Vagina (tissue), 2 donors: ENCODE measurements at places on chromosomes 1 and 21.

DNA sequence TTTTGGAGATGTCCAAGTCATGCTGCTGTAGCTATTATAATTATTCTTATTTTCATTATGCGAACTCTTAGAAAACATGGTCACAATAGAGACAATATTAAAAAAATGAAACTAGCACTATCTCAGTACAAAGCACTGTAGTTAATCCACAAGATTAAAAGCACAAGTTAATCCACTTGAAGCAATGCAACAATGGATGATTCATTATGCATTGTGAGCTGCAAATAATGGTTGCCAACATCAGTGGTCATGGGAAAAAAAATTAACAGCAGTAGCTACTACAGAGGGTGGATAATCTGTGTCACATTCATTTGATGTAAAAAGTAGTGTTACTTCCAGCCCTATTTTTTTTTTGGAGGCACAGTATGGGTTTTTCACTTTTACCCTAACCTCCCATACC lies 56.7 kb downstream of the DPT start:
- no peak for DNase-seq
- H3K4me3 ChIP-seq: no peak overlapping the region
- no peaks in the 10 kb centered on the region for H3K4me1 ChIP-seq
- no peaks in the 10 kb centered on the region for H3K36me3 ChIP-seq
- H3K27me3 ChIP-seq: no peaks in the 10 kb centered on the region
- H3K27ac ChIP-seq: no peak overlapping the region

GRCh38 chr1:211579440-211580302 lies 710 bp upstream of the SLC30A1 start:
- peak overlapping the region; percentile 84 for H3K27ac ChIP-seq
- H3K36me3 ChIP-seq: no peaks in the 10 kb centered on the region
- peak overlapping the region; percentile 78 for H3K4me3 ChIP-seq
- no peak for DNase-seq
- peaks cover 47% of the 10 kb centered on the region for H3K4me1 ChIP-seq

DNA sequence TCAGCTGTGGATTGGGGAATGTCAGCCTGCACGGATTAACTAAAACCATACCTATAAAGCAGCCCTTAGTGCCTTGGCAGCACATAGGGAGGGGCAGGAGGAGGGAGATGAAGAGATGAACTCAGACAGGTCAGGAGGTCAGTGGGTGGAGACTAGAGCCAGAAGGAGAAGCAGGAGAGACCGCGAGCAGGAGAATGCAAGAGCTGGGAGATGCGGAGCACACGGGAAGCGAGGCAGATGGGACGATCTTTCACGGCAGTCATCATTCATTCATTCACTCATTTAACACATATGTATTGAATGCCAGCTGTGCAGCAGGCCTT lies 41.9 kb downstream of the NEK2 start:
- no peak overlapping the region for H3K4me3 ChIP-seq
- no peak overlapping the region for H3K27ac ChIP-seq
- no peak for DNase-seq
- H3K27me3 ChIP-seq: no peaks in the 10 kb centered on the region
- no peaks in the 10 kb centered on the region for H3K36me3 ChIP-seq

DNA sequence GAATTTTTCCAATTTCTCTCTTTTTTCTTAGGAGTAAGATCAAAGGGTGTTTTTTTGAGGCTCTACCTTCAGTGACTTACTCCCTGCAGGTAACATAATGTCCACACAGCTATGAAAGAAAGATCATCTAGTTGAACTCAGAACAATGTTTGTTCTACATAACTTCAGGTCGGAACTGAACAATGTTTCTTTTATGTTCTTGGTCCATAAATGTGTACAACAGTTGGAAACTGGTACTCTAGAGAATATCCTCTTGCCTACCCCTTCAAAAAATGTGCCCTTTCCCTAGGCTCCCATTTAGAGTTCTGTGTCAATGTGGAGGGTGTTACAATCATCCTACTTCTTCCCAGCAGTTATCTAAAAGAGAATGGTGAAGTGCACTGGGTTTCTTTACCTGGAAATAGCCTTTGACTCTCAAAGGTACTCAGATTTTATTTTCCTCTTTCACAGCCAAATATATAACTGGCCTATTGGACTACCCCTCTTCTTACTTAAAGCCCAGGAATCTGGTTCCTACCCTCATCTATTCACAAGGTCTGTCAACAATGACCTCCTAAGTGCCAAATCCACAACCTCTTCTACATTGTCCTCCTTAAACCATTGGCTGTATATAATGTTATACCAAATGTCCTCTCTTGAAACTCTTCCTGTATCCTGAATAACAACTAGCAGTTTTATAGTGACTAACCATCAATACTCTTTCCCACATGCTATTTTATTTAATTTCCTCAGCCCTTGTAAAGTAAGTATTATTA lies 42.3 kb downstream of the CD58 start:
- DNase-seq: no peak
- no peaks in the 10 kb centered on the region for H3K4me1 ChIP-seq
- no peaks in the 10 kb centered on the region for H3K36me3 ChIP-seq
- H3K4me3 ChIP-seq: no peak overlapping the region
- H3K27me3 ChIP-seq: no peaks in the 10 kb centered on the region

DNA sequence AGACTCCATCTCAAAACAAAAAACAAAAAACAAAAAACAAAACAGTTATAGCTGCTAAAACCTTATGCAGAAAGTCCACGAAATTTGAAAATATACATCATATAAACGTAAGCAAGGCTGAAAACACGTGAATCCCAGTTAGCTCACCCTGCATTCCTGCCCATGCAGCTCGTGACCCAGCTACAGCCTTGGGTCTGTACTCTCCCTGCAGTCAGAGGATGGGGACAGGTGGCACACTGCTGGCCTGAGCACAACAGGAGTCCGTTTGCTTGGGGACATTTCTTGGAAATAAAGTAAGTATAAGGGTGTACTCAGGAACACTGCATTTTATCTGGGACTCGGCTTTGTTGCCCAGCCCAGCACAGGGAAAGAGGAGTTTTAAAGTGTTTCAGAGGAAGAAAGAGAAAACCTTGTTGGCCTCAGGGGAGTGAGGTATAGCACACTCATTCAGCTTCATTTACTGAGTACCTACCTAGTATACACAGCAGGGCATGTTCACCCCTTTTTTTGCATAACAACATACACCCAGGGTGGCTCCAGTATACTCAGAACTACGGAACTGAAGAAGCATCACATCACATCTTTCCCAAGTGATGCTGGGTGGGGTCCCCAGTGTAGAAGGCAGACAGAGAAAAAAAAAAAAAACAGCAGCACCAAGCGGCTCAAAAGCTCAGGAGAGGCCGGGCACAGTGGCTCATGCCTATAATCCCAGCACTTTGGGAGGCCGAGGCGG lies 44.1 kb downstream of the CAPZB start:
- DNase-seq: no peak
- no peak overlapping the region for H3K4me3 ChIP-seq
- no peaks in the 10 kb centered on the region for H3K36me3 ChIP-seq
- peaks cover 96% of the 10 kb centered on the region for H3K4me1 ChIP-seq
- no peaks in the 10 kb centered on the region for H3K27me3 ChIP-seq

- no peak overlapping the region for H3K4me3 ChIP-seq
- no peaks in the 10 kb centered on the region for H3K27me3 ChIP-seq
- peaks cover 26% of the 10 kb centered on the region for H3K4me1 ChIP-seq
- H3K36me3 ChIP-seq: peaks cover 33% of the 10 kb centered on the region
Observed at GRCh38 chr1:54220004-54220811, 20.2 kb downstream of the MRPL37 start.

DNA sequence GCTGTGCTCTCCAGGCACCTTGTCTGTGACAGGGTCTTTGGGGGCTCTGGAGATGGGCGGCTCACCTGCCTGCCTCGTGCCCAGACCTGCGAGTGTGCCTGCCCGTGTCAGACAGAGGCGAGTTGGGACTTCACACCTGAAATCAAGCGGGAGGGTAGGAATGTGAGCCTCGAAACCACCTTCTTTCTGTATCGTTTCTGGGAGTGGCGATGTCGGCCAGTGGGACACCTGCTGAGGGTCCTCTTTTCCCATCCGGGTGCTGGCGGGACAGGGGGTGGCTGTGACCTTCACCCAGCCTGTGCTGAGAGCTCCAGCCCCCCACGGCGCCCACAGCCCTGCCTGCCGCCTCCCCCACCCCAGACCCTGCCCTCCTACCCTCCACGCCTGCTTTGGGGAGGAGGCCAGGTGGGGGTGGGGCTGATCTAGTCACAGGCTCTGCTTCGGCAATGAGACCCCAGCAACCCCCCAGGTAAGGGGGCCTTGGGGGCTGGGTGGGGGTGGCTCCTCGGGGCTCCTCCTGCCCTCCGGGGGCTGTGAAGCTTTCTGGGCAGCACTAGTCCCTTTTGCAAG lies 15.6 kb upstream of the FAAP20 start:
- no peaks in the 10 kb centered on the region for H3K27me3 ChIP-seq
- no peaks in the 10 kb centered on the region for H3K36me3 ChIP-seq
- H3K4me3 ChIP-seq: no peak overlapping the region
- peak overlapping the region; percentile 97 for H3K27ac ChIP-seq

DNA sequence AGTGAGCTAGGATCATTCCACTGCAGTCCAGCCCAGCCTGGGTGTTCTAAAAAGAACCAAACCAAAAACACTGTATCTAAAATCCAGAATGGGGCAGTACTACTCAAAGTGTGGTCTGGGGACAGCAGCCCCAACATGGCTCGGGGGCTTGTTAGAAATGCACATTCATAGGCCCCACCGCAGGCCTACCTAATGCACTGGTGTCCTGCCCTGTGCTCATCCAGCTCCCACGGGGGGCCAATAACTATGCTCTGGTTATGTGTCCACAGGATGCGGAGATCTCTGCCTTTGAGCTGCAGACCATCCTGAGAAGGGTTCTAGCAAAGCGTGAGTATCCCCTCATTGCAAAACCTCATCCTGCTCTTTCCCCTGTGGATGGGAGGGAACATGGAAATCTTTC lies 51.5 kb downstream of the CAPN2 start:
- H3K27me3 ChIP-seq: no peaks in the 10 kb centered on the region
- peaks cover 56% of the 10 kb centered on the region for H3K36me3 ChIP-seq
- DNase-seq: no peak
- no peak overlapping the region for H3K27ac ChIP-seq

- no peaks in the 10 kb centered on the region for H3K27me3 ChIP-seq
- H3K36me3 ChIP-seq: no peaks in the 10 kb centered on the region
- no peak for DNase-seq
- H3K4me3 ChIP-seq: no peak overlapping the region
Observed at GRCh38 chr1:184919892-184920291, 54.4 kb downstream of the NIBAN1 start.

- H3K27me3 ChIP-seq: no peaks in the 10 kb centered on the region
- no peak overlapping the region for H3K27ac ChIP-seq
- no peak for DNase-seq
- H3K4me3 ChIP-seq: no peak overlapping the region
- peaks cover 8% of the 10 kb centered on the region for H3K36me3 ChIP-seq
- H3K4me1 ChIP-seq: no peaks in the 10 kb centered on the region
Observed at GRCh38 chr1:168007691-168008090, 70.8 kb upstream of the MPC2 start.

DNA sequence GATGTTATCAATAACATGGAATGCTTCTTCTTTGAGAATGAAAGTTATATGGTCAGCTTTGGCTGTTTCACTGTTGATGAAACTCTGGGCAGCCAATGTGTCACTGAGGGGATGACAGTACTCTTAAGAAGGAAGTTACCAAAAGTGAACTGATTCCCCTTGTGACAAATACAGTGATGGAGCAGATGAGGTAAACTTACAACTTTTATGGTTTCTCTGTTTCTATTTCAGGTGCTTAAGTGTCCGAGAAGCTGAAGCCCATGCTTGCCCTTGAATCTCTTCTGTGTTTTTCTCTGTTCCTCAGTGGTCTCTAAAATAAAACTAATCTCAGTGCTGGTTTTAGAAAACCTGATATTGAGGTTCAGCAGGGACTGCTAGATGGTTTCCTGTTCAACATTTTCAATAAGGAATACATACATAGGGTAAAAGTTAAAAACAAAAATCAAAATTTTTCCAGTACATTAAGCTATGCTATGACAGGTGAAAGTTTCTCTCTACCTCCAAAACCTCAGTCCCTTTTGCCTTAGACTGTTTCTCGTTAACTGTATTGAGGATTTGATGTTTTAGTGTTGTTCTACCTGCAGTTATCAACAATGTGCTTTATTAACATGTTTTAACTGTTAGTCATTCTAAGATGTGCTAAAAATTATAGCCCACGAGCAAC lies 454.4 kb upstream of the ADGRL4 start:
- H3K27me3 ChIP-seq: no peaks in the 10 kb centered on the region
- H3K27ac ChIP-seq: no peak overlapping the region
- no peak overlapping the region for H3K4me3 ChIP-seq

DNA sequence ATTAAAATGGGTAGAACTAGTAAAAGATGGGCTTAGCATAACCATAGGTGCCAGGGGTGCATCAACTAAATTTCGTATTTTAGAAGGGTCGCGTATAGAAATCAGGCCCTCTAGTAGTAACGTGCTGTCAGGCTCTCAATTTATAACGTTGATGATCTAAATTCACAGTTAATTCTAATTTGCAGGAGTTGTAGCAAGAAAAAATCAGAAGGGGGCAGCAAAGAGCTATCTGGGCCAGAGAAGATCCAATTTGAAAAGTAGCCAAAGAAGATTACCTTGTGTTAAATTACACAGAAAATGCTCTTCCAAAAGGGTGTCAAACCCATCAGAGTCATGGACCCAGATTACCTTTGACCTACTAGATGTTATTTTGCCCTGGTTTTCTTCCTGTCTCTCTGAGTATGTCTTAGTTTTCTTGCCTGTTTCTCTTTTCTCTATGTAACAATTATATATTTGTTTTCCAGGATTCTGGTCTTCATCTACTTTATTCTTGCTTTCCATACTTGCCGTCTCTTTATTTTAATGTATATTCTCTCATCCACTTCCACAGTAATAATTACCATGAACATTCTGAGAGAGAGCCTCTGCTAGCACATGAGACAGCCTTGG lies 1030.9 kb downstream of the AMY1C start:
- H3K4me3 ChIP-seq: no peak overlapping the region
- no peak for DNase-seq
- no peak overlapping the region for H3K27ac ChIP-seq
- no peaks in the 10 kb centered on the region for H3K36me3 ChIP-seq

- H3K4me3 ChIP-seq: no peak overlapping the region
- H3K27me3 ChIP-seq: no peaks in the 10 kb centered on the region
- H3K27ac ChIP-seq: no peak overlapping the region
- DNase-seq: no peak
- H3K4me1 ChIP-seq: no peaks in the 10 kb centered on the region
Observed at GRCh38 chr1:64004451-64005025, 198.9 kb upstream of the UBE2U start.

DNA sequence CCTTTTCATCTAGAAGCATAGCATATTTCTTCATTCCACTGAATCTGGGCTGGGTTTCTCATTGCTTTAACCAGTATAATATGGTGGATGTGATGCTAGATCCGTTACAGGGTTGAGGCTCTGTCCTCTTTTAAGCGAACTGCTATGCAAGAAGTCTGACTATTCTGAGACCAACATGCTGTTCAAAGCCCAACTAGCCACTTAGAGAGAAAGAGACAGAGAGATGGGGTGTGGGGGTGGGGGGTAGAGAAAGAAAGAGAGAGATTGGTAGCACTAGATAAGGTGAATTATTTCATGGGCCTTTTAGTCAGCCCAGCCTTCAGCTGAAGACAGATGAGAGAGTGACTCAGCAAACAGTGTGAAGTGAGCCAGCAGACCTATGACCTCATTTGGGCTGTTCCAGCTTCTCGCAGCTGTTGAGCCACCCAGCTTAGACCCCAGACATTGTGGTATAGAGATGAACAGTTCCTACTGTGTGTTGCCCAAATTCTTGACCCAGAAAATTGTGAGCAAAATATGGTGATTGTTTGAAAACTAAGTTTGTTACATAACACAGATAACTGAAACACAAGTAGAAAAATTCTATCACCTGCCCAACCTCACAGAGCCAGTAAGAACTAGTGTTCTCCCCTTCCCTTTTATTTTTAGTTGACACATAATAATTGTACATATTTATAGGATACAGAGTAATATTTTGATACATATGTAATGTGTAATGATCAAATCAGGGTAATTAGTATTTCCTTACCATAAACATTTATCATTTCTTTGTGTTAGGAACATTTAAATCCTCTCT lies 40.7 kb upstream of the PRKACB start:
- no peak for DNase-seq
- peaks cover 13% of the 10 kb centered on the region for H3K4me1 ChIP-seq
- H3K27ac ChIP-seq: no peak overlapping the region
